ENCODE measurements at places on chromosomes 2 and 18.

- DNase-seq: no peak
Observed at GRCh38 chr18:45997700-45998151, 30.6 kb upstream of the EPG5 start.

DNA sequence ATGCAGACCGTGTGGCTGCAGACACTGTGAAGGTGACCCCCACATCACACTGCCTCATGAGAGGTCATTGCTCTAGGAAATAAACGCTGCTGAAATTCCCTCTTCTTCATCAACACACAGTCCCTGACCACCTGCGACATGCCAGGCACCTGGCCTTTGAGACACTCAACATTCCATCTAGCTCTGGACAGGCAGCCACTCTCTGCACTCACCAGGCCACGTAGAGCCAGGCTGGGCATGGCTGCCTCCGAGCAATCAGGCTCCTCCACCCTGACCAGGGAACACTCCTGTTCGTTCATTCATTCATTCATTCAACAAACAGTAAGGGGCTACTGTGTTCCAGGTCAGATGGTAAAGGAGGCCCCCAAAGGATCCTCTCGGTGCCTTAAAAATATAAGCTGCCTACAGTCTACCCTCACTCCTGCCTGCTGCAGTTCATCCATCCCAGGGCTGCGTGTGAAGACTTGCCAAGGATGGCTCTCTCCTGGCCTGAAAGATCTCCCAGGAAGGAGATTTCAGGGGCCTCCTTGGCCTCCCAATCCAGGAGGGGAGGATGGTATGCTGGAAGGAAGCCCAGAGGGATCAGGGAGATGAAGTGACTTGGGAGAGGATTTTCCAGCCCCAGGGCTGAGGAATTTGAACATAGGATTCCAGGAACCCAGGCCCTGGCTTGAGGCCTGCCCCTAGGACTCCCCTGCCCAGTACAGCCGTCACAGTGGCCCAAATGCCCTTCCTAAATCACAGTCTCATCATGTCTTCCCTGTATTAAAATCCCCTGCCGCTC lies 66.7 kb downstream of the TNS1 start:
- DNase-seq: no peak

GRCh38 chr2:96895746-96896651 lies 26.1 kb upstream of the SEMA4C start:
- no peak for DNase-seq

GRCh38 chr2:203446071-203446481 lies 89.0 kb downstream of the RAPH1 start:
- no peak for DNase-seq

DNA sequence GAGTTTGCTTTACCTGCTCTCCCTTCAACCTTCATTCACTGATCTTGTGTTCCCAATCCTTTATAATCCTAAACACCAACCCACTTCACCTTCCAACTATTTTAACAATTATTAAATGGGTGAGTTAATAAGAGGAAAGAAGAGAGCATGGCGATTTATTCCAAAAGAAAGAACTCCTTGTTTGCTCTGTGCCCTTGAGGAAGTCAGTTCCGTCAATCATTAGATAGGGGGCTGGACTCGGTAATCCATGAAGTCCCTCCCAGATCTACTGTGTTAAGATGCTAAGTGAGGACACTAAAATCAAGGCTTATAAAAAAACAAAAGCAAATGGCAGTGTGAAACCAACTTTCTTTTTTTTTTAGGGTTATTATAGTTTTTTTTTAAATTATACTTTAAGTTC lies 589.9 kb downstream of the XIRP2 start:
- peak; percentile 13 for DNase-seq

DNA sequence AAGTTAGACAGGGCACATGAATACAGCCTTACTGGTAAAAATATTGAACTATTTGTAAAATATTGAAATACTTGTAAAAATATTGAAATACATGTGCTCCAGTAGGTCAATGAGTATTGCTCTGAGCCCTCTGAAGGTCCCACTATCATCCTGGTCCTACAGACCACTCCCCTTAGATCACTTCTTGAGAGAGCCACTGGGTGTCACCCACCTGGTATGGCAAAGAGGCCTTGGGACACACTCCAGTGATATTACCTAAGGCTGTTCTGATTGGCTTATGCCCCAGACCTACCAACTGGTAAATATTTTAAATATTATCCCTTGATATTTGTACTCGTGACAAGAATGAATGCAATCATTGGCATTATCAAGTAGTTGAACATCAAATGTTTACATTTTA lies 5.0 kb downstream of the THSD7B start:
- DNase-seq: no peak

Data from renal cortex interstitium (tissue), 15 donors.